Activated CD4-positive, alpha-beta memory T cell treated with anti-CD3 and anti-CD28 coated beads, Interleukin-2, amount 10 ng/mL, durations not matched to agents 7 days and 5 days (primary cell): ENCODE measurements at places on chromosomes 7 and 10.

DNA sequence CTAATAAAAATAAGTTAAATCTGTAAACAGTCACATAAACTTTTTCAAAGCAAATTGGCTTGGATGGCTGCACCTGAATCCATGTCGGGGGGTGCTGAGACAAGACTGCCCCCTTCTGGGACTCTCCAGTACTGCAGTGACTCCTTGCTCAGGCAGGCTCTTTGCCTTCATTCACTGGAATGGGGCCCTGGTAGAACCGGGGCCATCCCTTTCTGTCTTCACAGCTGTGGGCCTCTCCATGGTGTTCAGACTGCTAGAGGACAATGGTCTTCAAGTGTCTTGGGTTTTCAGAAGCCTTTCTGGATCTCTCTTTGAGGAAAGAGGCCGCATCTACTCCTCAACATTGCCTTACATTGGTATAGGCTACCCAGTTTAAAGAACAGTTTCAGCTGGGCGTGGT, 16.1 kb upstream of the IMPDH1 start:
- DNase-seq: peak; percentile 82

GRCh38 chr10:22643116-22643515, 71.3 kb downstream of the PIP4K2A start:
- no peak for DNase-seq

DNA sequence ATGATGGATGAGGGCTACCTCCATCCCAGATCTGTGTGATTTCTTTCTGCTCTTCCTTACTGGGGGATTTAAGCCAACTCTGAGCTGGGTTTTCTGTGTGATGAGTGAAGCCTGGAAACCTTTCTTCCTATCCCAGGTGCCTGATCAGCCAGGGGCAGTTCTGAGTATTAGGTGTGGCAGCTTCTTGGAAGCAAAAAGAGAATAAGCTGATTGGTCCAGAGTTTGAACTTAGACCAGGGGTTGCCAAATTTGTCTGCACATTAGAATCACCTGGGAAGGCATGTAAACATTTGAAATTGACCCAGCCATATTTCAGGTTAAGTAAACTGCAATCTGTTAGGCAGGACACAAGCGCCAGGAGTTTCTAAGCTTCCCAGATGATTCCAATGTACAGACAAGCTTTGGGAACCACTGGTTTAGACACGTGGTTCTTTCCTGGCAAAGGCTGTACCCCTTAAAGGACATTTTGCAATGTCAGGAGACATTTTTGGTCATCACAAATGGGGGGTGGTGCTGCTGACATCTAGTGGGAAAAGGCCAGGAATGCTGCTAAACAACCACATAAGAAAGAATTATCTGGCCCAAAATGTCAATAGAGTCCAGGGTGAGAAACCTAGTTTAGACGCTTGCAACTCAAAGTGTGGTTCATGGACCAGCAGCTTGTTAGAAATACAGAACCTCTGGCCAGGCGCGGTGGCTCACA, 160.5 kb upstream of the GHITM start:
- no peak for DNase-seq

GRCh38 chr7:95479992-95480624, 5.6 kb upstream of the ASB4 start:
- DNase-seq: no peak

GRCh38 chr10:121521794-121522556, 76.3 kb downstream of the FGFR2 start:
- DNase-seq: no peak
